GM13976 (cell line): ENCODE measurements at places on chromosomes 5 and 9.
A peak's percentile ranks its signal among the peaks of the same experiment; 100 is the strongest.

DNA sequence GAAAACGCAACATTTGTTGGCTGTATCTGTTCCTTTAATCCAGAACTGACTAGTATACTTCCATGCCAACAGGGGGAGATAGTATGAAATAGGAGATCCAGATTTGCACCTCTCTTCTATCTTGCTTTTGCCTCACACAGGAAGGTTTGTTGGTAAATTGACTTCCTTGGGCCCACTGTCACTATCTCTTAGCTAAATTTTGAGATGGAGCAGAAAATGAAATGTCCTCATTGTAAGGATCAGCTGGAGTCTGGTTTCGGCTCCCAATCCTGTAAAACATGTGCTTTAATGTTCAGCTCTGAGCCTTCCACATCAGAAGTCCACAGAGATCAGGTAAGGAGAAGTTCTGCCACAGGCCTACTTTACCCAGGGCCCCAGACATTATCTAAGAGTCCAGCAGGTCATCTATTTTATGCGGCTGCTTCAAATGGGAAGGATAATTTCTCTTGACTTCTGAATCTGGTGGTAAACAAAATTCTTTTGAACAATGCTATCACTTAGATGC is 176.8 kb downstream of the FER start:
- no peak for DNase-seq

- DNase-seq = no peak
Observed at GRCh38 chr9:134736791-134737497, 95.3 kb downstream of the COL5A1 start.

DNA sequence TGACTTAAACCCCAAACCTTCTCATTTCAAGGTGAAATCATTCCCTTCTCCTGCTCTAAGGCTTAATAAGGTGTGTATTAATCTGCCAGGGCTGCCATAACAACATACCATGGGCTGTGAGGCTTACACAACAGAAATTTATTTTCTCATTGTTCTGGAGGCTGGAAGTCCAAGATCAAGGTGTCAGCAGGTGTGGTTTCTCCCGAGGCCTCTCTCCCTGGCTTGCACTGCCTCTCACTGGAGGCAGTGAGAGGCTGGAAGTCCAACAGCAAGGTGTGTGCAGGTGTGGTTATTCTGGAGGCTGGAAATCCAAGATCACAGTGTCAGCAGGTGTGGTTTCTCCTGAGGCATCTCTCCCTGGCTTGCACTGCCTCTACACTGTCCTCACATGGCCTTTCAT is 280.3 kb upstream of the TUT7 start:
- no peak for DNase-seq

- DNase-seq = no peak
Observed at GRCh38 chr5:40332970-40333369, 346.7 kb upstream of the PTGER4 start.

GRCh38 chr9:82829818-82830217 is 233.1 kb downstream of the RASEF start:
- DNase-seq = no peak

- DNase-seq = no peak
Observed at GRCh38 chr9:27210588-27210987, 86.4 kb downstream of the EQTN start.

DNA sequence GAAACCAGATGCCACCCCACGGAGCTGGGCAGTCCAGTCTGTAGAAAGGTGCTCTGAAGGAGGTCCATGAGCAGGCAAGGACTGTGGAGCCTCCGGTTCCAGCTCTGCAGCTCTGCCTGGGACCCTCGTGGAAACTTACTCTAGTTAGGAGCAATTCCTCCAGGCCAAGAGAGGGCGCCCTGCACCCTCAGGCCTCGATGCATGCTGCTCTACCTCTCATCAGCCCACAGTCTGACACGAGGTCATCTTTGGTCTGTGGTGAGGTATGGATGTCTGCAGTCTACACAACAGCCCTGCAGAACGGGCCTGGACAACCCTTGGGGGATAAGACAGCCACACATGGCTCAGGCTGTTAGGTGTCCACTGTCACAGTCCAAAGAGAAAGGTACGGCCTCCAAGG is 50.6 kb upstream of the UBTD2 start:
- DNase-seq = no peak

- no peak for DNase-seq
Observed at GRCh38 chr5:142181096-142181495, 72.5 kb downstream of the NDFIP1 start.

GRCh38 chr9:31394015-31394473 is 990.4 kb upstream of the ACO1 start:
- peak; percentile 33 for DNase-seq

GRCh38 chr5:41683181-41683580 is 172.8 kb upstream of the PLCXD3 start:
- DNase-seq = no peak

GRCh38 chr9:123470121-123470782 is 114.3 kb downstream of the CRB2 start:
- no peak for DNase-seq

DNA sequence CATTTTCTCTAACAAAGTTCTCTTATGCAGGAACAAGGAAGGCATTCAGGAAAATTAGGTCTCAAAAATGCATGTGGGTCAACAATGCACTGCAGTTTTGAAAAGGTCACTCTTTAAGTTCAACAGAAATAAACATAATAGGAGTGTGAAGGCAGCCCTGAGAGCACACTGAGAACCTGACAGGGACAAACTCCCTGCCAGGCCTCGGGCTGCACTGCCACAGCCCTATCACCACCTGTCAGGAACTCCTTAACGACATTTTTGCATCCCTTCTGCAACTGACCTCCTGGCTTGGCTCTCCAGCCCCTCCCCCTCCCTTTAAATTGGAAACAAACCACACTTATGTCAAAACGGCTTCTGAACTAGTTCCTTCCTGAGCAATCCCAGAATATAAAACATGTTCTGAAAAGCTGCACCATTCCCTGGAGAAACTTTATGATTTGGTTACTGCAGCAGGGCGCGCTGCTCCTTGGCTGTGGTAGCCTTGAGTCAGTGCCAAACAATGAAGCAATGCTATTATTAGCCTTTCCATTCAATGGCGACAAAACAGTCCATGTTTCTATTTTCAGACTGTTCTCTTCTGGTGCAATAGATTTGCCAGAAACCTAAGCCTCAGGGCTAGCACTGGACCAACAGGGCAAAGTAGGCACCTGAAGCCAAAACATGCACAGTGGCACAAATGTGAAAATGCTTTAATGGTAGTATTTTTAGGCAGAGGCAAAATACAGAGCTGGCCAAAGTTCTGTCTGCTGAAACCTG is 160.1 kb upstream of the ZNF608 start:
- no peak for DNase-seq

DNA sequence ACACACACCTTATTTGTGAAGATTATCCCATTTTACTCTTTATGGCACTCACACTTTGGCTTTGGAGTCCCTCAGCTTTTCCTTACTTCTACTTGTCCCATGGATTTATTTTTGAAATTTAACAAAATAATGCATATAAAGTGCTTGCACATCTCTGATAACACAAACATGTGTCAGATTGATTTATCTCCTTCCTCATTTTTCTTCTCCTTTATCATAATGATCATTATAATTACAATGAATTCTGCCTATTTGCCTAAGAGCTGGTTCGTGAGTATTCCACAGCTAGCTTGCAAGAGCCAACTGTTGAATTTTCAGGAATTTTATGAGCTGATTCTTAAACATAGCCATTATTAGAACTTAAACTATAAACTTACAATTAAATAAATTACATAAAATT is 347.7 kb downstream of the CHSY3 start:
- no peak for DNase-seq

DNA sequence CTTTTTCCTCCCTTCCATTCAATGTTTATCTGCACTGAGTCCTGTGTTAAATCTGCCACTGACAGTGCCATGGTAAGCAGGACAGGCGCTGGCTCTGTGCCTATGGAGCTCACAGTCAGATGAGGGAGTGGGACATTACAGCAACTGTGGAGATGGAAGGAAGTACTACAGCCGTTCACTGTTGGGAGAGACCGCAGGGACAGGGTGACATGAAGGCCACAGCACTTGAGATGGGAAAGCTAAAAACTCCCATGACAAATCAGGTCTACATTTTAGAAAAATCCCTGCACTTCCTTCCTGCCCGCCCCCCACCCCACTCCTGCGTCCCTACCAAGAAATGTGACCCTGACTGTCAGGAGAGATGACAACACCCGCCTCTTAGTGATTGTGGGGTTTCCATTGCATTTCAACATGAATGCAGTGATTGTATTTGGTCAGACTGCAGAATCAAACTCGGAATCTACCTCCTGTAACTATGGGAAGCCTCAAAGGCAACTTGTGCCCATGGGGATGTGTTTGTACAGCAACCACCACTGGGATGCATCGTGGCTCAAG is 56.4 kb downstream of the GTF3C4 start:
- no peak for DNase-seq

DNA sequence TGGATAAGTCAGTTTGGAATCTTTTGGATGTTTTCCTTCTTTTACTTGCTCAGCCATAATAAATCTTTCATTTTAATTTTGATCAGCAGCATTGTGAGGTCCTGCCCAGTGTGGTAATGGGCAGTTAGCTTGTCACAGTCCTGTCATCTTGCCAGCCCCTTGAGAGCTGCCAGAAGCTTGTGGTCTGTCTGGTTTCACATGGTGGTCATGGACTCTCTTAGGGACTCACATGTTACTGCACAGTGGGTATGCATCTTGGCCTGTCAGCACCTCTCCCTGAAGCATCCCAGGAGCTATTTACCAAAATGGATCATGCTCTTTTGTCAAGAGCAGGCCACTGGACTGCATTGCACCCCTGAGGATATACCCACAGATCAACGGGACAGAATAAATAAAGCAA is 60.3 kb downstream of the DAPK1 start:
- DNase-seq = no peak

- DNase-seq = no peak
Observed at GRCh38 chr5:163614787-163615186, 109.4 kb downstream of the MAT2B start.

- no peak for DNase-seq
Observed at GRCh38 chr9:18890372-18890771, 142.6 kb downstream of the SAXO1 start.

- DNase-seq = no peak
Observed at GRCh38 chr5:119393746-119394145, 37.9 kb downstream of the TNFAIP8 start.

GRCh38 chr5:39624268-39624886 is 199.6 kb upstream of the DAB2 start:
- no peak for DNase-seq

GRCh38 chr5:37838152-37838932 is 1.5 kb downstream of the GDNF start:
- peak; percentile 36 for DNase-seq

GRCh38 chr9:6686396-6686795 is 40.9 kb upstream of the GLDC start:
- no peak for DNase-seq

DNA sequence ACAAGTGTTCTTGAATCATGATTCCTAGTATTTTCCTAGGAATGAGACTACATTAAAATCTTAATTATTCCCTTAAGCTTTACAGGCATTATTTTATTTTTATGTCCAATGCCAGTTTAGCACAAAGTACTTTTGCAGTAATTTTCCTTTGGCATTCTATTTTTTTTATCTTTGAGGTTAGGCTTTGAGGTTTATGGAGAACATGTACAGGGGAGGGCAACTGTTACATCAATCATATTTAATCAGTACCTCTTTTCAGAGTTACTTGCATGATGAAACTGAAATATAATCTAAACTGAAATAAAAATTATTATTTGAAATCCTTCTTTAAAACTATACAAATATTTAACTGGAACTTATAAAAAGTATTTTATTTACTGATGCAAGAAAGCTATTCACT is 118.2 kb upstream of the MPDZ start:
- no peak for DNase-seq

DNA sequence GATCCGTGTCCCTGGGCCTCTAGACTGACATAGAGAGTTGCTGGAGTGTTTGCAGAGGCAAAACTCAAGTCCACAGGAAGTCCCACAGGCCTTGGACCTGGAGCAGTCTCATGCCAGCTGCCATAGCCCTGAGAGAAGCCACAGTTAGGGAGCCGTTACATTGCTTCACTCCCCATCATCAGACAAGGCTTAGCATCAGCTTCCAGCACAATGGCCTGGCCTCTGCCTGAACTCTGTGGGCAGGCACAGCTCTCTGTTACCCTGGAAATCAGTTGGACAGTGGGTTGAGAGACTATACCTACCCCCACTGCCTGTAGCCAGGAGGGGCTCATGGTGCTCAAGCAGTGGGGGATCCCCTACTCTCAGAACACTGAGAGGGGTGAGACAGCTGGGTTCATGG is 16.2 kb upstream of the C9orf72 start:
- no peak for DNase-seq

GRCh38 chr5:53089481-53089991 is 20.0 kb downstream of the MOCS2 start:
- no peak for DNase-seq

DNA sequence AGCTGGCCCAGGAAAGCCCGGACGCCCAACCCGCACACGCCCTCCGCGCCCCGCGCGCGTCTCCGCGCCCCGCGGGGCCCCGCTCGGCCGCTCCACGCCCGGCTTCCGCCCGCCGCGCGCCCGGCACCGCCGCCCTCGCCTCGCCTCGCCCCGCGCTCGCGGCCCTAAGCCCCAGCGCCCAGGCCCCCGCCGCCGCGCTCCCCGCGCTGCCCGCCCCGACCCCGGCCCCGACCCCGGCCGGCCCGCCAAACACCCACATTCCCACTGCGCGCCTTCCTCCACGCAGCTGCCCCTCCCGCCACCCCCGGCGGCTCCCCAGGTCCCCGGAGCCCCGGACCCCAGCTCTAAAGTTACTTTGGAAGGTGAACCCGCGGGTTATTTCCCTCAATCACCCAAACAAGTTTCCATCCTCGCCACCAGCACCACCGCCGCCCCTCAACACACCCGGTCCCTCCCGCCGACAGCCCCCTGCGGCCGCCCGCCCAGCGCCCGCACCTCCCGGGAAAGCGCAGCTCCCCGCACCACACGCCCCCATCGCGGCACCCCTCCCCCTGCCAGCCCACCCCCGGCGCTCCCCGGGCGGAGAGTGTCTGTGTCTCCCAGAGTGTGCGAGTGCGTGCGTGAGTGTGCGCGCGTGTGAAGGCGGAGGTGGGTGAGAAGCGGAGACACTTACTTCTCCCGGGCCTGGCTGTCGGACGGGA is 439 bp downstream of the SSBP2 start:
- peak; percentile 48 for DNase-seq

DNA sequence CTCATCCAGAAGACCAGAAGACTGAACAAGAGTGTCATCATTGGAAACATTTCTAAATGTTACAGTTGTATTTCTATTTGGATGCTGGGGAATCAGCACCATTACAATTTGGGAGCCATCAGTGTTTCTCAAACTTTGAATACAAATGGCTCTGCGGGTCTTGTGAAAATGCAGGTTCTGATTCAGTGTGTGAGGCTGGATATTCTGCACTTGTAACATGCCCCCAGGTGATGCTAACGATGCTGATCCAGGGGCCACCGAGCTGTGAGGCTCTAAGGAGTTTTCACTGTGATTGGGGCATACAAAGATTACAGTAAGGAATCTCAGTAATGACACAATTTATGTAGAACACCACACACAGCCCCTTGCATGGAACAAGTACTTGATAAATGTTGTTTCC is 167.7 kb downstream of the ACTL7B start:
- no peak for DNase-seq

DNA sequence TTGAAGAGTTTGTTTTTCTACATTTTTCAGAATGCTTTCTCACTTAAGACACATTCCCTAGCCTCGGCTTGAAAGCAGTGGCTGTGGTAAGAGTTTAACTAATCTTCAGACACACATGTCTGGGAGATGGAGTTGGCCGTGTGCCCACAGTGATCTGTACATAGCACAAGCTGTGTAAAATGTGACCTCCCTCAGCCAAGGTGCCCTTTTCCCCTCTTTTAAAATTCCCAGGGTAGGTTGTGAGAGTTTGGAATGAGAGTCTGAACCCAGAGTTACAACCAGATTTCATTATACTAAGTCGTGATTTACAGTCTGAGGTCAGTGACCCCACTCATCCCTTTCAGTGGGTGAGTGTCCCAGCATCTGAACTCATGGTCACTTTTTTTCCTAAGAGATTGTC is 230.4 kb downstream of the DOCK8 start:
- no peak for DNase-seq
